Calu3 (cell line): ENCODE measurements at places on chromosomes 7 and 10.
A peak's percentile ranks its signal among the peaks of the same experiment; 100 is the strongest.

GRCh38 chr7:43758029-43758821, at the start of gene BLVRA:
Gene BLVRA, plus strand, starts transcription at chr7:43758680. Its CDS starts 12,479 bp downstream, at chr7:43771159.
- DNase-seq, result peak; percentile 75

DNA sequence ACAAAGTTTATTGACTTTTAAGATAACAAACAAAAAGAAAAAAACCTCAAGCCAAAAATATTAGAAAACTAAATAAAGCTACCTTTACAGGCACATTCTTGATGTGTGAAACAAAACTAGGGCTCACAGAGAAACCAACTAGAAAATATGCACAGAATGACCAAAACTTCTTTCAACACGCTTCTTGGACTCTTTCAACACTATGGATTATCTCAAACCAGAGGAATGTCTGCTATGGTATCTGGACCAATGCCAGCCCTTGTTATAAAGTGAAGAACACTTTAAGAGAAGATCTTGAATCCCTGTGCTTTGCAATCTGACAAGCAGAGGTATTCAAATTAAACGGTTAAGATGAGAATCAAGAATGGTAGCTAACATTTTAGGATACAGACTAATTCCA, 76.6 kb downstream of the DNAJC1 start:
- DNase-seq, result peak; percentile 61

DNA sequence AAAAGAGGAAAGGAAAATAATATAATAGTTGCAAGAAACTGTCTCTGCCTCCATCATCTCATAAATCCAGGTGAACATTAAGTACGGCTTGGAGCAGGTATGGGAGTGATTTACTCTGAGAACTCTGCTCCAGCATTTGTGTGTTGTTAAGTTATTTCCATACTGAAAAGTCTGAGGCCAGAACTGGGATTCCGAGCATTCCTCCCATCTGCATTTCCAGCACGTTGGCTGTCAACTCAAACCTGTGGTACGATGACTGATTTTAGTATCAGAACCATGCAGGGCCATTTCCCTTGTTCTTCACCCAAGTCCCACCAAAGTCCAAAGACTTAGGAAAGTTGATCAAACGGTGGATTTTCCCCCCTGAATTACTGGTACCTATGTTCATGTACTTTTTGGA, 104.9 kb downstream of the CREB5 start:
- DNase-seq, result no peak

- no peak for DNase-seq
Observed at GRCh38 chr10:76883596-76883995, 754.0 kb downstream of the KCNMA1 start.

- DNase-seq, result no peak
Observed at GRCh38 chr10:31315453-31315852, 3.6 kb upstream of the ZEB1 start.

DNA sequence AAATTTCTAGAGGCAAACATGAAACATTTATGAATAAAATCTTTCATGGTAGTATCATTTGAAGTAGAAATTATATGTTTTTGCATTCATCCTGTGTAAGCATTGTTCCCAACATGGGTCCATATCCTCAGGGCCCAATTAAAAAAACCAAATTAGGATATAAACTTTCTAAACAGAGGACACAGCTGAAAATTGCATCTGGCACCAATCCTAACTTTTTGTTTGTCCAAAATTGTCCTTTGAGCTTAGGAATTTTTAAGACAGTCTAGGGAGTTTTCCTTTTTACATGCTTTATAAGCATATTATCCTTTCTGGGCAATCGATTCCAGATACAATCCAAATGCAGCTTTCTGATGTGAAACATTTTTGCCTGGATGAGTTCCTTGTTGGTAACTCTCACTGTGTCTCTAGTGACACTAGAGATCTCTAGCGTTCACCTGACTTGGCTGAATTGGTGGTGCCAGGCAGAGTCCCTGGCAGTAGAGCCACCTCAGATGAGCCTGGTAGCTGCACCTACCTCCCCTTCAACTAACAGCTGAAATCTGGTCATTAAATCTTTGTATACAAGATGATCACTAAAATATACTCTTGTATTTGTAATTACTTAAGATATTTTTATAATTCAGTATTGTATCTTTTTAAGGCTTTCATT, 137.6 kb upstream of the SAMD8 start:
- DNase-seq, result no peak

DNA sequence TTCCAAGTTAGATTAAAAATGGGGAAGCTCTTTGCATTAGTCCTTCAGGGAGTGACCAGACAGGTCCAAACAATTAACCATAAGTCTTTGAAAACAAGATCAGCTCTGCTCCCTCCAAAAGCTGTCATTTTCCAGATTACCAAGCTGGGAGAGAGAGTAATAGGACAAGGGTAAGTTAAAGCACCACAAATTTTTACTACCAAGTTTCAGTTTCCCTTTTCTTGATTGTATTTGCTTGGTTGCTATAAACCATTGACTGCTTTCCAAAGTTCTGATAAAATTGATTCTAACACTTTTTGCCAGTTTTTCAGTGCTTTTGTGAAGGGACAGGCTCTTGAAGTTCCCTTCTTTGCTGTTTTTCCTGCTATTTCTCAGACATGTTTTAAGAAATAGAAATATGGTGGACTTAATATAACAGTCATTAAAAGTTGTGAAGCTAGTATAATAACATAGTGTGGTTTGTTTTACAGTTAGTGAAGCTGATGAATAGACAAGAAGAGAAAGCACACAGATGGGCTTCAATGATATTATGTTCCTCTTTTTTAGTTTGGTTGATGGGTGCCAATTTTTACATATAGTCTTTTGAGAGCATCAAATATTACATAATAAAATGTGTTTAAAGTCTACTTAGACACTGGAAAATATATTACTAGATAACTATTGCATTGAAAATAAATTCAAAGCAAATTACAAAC, 40.0 kb upstream of the ZNF365 start:
- DNase-seq, result no peak

GRCh38 chr10:89550509-89550908, 15.1 kb upstream of the SLC16A12 start:
- DNase-seq, result peak; percentile 47

DNA sequence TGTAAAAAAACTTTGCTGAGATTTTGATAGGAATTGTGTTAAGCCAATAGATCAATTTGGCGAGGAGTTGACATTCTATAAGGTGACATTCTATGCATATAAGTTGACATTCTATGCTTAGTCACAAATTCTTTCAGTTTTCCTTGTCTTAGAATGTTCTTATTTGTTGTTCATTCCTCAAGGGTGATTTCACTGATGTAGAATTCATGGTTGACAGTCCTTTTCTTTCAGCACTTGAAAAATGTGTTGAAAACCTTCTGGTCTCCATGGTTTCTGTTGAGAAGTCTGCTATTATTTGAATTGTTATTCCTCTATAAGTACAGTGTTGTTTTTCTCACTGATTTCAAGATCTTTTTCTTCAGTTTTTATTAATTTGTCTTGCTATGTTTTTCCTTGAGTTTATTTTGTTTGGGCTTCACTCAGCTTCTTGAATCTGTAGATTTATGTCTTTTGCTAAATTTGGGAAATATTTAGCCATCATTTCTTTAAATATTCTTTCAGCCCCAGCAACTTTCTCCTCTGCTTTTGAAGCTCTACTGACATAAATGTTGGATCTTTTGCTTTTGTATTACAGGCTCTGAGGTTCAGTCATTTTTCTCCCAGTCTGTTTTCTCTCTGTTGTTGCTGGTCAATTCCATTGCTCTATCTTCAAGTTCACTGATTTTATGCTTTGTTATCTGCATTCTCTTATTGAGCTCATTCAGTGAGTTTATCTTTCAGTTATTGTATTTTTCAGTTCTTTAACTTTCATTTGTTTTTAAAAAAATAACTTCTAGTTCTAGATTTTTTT, 154.9 kb downstream of the SDK1 start:
- DNase-seq, result no peak

GRCh38 chr10:97584060-97584797, at the start of gene HOGA1:
Gene HOGA1, plus strand, starts transcription at chr10:97584389. Its CDS starts 315 bp downstream, at chr10:97584704.
- peak; percentile 88 for DNase-seq

DNA sequence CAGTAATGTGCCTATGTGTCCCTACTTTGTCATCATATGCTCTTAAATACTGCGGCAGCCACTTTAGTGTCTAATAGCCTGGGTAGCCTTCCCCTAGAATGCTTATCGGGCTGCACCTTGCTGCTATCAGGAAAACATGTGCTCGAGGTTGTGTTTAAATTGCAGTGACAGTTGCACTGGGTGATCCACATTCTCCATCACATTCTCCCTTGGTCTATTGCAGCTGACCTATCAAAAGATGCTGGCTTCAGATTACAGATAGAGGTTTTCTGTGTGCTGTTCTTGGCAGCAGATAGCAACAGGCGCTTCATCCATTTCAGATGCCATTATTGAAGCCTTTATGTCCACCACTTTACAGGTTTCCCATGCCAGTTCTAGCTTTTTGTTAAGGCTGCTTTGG, 130.1 kb upstream of the MDFIC start:
- DNase-seq, result no peak

GRCh38 chr10:79093658-79094411, 25.1 kb downstream of the ZMIZ1 start:
- peak; percentile 72 for DNase-seq

DNA sequence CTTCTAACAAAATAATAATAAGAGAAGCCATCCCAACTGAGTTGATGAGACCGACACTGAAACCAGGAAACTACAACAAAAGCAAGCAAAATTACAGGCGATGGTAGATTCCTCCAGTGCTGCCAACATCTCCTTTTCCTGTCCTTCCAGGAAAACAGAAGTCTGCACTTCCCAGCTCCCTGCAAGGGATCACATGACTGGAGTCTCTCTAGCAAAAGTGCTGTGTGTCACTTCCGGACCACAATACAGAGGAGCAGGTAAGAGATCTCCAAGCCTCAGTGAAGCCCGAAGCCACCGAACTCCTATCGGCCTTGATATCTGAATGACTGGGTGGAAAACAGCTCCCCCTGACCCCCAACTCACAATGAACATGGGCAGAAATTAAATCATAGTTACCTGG, 63.2 kb downstream of the SMURF1 start:
- DNase-seq, result no peak

GRCh38 chr10:89685936-89686335, 15.5 kb upstream of the KIF20B start:
- DNase-seq, result no peak

- DNase-seq, result no peak
Observed at GRCh38 chr7:26813432-26813831, 51.0 kb downstream of the SKAP2 start.

DNA sequence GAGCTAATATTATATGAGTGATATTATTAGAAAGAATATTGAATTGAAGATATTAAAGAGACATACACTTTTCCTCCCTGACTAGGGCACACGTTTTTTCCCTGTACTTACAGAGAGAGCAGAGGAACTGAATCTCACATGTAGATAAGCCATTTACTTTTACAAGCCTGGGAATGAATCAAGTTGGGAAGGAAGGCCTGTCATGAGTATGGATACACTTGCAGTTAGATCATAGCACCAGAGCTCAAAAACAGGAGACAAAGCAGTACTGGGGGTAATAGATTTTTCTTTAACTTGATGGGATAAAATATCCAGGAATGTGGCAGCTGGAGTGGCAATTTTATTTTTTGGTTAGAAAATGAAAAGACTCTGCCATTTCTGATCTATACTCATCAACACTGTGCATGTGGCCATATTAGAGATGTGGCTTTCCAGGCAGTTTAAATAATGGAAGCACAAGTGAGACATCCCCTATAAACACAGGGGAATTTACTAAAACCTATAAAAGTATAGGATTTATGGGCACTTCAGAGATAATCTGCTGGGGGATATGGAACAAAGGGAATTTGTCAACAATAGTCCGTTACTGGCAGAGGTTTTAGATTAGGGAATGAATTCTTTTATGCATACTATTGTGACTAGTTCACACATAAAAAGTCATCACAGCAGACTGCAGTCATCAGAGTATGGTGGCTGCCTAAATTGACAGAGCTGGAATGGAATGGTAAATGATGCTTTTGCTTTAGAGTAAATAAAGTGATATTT, 657.7 kb upstream of the MBL2 start:
- DNase-seq, result no peak

GRCh38 chr10:100008708-100009282, 952 bp downstream of the DNMBP start:
- DNase-seq, result no peak

GRCh38 chr10:36023939-36024338, 381.8 kb upstream of the FZD8 start:
- DNase-seq, result no peak

GRCh38 chr10:29377333-29377961, 88.6 kb downstream of the LYZL1 start:
- no peak for DNase-seq

GRCh38 chr10:88221010-88221973, 357.9 kb downstream of the PTEN start:
- no peak for DNase-seq

DNA sequence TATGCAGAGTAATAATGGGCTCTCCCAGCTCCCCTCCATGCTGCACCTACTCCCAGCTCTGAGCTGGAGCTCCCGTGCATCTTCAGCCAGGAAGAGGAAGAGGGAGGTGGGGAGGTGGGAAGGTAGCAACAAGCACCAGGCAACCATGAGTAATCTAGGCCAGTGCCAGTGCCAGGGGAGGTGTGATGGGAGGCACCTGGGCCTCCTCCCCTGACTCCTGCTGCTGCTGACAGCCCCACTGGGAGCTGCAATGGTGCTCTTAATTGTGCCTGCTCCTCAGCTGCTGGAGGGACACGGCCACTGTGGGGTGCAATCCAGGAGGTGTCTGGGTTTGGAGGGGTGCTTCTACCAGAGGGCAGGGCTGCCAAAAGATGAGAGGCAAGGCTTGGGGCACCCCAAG, 243.0 kb downstream of the PLXNA4 start:
- DNase-seq, result no peak

DNA sequence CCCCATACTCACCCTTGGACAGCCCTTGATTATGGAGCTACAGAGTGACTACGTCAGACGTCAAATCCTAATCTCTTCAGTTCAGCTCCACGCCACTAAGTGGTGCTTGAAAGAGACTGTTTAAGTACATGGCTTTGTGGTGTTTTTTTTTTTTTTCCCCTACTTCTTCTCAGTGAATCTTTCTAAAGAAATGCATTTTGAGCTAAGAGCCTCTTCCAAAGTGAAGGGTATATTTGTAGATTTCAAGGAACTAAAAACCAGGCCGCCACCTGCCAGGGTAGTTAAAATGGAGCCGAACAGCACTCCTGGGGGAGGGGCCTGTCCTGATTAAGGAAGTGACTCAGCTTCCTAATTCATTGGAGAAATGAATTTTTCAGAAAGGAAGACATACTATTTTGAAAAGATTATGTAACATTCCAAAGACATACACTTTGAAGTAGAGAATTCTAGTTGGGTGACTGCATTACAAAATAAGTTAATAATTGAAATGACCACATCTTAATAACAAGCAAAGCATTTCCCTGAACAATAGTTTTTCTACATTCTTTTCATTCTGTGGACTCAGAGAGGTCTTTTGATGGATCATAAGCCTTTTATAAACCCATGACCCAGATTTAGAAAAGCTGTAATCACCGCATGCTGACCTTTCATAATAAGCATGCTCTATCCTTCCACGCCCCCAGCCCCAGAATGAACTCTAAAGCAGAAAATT, 20.6 kb upstream of the VPS41 start:
- DNase-seq, result peak; percentile 84

GRCh38 chr10:115167751-115168150, 74.6 kb downstream of the ATRNL1 start:
- no peak for DNase-seq

DNA sequence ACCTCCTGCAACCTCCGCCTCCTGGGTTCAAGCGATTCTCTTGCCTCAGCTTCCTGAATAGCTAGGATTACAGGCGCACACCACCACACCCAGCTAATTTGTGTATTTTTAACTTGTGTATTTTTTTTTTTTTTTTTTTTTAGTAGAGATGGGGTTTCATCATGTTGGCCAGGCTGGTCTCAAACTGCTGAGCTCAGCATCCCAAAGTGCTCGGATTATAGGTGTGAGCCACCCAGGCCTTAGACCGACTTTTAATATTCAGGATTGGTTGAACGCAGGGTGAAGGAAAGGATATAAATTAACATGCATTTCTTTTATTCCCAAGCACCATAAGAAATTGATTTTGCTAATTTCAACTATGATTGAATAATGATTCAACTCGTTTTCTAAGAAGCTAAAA, 798.6 kb downstream of the GATA3 start:
- DNase-seq, result no peak
